ENCODE measurements at places on chromosomes 12 and 14.

DNA sequence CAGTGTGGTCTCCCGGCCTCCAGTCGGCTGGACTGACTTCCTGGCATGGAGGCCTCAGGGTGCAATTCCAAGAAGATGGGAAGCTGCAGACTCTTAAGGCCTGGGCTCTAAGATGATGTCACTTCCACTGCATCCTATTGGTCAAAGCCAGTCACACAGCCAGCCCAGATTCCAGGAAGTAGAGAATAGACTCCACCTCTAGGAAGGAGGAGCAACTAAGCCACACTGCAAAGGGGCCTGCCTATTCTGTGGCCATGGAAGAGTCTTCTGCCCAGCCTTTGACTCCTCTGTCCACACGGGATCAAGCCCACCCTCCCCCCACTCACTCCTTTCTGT, 103.9 kb upstream of the RFLNA start:
- DNase-seq, result peak; percentile 18

- DNase-seq, result no peak
Measured at GRCh38 chr14:63203015-63203414, 1.2 kb upstream of the RHOJ start.

DNA sequence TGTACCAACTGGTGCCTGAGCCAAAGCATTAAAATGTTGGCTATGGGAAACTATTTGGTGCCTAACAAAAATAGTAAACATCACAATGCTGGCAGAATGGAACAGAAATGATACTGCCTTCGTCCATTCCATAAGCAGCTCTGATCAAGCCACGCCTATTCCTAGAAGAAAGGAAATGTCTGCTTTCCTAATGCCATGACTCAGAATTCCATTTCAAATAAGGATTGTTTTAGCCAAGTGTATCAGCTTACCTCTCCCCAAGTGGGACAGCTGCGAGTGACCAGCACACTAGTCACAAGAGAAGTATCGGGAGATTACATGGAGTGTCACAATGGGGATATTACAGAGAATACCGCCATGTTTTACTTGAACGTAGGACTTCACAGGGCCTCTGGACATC, 38.7 kb downstream of the GLT8D2 start:
- DNase-seq, result peak; percentile 95

GRCh38 chr14:98456231-98456630, 815.8 kb downstream of the BCL11B start:
- DNase-seq, result no peak

DNA sequence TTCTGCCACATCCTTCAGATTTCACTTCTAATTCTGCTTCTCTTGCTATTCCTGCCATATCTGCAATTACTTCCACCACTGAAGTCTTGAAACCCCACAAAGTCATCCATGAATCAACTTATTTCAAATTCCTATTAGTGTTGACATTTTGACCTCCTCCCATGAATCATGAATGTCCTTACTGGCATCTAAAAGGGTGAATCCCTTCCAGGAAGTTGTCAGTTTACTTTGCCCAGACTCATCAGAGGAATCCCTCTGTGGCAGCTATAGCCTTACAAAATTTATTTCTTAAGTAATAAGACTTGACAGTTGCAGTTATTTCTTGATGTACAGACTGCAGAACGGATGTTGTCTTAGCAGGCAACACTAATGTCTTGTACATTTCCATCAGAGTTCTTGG, 162.9 kb downstream of the PCNX1 start:
- DNase-seq, result peak; percentile 64

- peak; percentile 37 for DNase-seq
Measured at GRCh38 chr12:56631790-56632700, 1.9 kb upstream of the BAZ2A start.

DNA sequence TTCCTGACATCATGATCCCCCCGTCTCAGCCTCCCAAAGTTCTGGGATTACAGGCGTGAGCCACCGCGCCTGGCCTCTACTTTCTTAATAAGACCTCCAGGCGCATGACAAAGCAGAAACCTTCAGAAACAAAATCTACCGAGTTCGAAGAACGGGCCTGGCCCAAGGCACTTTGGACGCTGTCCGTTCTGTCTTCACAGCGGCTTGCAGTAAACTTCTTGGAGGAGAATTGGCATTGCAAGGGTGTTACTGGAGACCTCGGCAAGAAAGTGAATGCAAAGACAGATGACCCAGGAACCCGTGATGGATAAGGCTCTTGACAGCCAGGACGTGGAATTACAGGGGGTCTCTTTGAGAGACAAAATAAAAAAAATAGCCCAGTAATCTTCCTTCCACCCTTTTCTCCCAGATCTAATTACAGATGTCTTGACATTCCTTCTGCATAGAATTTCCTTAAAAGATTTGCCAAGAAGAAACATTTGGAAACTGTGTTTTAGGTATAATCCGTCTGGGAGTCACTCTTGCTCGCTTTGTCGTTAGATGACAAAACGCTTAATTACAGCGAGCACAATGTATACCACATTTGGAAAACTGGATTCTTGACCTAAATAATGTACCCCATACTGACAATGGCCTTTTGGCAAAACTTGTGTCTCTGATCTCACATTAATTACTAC, 83.2 kb upstream of the TBX3 start:
- no peak for DNase-seq

- no peak for DNase-seq
Measured at GRCh38 chr12:46374711-46375110, 2.1 kb upstream of the SLC38A2 start.

- peak; percentile 70 for DNase-seq
Measured at GRCh38 chr12:95218150-95219133, 835 bp downstream of the VEZT start.
